Ascending aorta (tissue), 2 donors: ENCODE measurements at places on chromosomes 13 and 19. TPM values are rescaled to one million over a fixed set of nuclear protein-coding genes. Genes with fewer than 3 reads are reported as not detected.

The OVOL3 gene
- not detected for total RNA-seq

The RFPL4A gene
- not detected for total RNA-seq

The ZNF135 gene
- total RNA-seq = 3.7 TPM

The LENG9 gene
- total RNA-seq = 10.1 TPM

The GNG8 gene
- not detected for total RNA-seq

DNA sequence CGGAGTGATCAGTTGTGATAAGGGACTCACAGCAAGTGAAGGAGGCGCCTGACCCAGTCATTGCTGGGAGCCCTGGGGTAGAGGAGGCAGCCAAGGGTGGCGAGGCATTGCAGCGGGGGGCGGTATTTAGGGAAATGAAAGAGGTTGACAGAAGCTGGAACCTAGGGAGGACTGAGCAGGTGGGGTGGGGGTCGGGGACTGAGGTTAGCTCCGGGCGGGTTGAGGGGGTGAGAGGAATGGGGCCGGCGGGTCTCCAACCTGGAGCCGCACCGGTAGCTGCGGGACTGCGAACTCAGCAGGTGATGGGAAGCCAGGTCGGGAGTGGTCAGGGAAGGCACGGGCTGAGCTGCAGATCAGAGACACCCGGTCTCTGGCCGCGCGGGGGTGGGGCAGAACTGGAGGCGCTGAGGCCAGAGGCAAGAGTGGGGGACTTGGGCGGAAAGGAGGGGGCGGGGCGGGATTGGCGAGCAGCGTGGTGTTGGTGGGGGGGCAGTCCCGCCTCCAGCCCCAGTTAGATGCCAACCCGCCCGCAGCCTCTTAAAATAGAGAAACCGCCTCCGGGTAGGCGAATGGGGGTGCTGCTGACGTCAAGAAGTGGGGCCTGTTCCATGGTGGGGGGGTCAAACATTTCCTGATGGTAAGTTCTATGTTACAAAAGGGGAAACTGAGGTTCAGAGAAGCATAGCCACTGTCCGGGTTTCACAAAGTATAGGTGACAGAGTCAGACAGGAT lies 1.5 kb downstream of the MAST3 start:
- no peaks in the 10 kb centered on the region for H3K36me3 ChIP-seq
- DNase-seq = no peak
- peaks cover 9% of the 10 kb centered on the region for H3K4me1 ChIP-seq
- no peaks in the 10 kb centered on the region for H3K27me3 ChIP-seq
- H3K4me3 ChIP-seq = peak overlapping the region; percentile 76

GRCh38 chr13:102702965-102703725 lies 8.3 kb upstream of the METTL21C start:
- no peaks in the 10 kb centered on the region for H3K36me3 ChIP-seq
- DNase-seq = no peak
- H3K27me3 ChIP-seq = no peaks in the 10 kb centered on the region
- H3K4me3 ChIP-seq = no peak overlapping the region
- H3K27ac ChIP-seq = no peak overlapping the region

The PRRG2 gene
- total RNA-seq = not detected

The UBE2L5 gene
- not detected for total RNA-seq

GRCh38 chr13:99316224-99316623 lies 9.0 kb upstream of the GPR183 start:
- peaks cover 11% of the 10 kb centered on the region for H3K4me1 ChIP-seq
- no peak for DNase-seq
- no peaks in the 10 kb centered on the region for H3K36me3 ChIP-seq
- no peak overlapping the region for H3K4me3 ChIP-seq
- no peaks in the 10 kb centered on the region for H3K27me3 ChIP-seq
- no peak overlapping the region for H3K27ac ChIP-seq

GRCh38 chr13:56189439-56189838 lies 951.3 kb upstream of the PRR20A start:
- no peak overlapping the region for H3K27ac ChIP-seq
- DNase-seq = no peak
- H3K27me3 ChIP-seq = no peaks in the 10 kb centered on the region
- H3K4me3 ChIP-seq = no peak overlapping the region
- no peaks in the 10 kb centered on the region for H3K36me3 ChIP-seq

DNA sequence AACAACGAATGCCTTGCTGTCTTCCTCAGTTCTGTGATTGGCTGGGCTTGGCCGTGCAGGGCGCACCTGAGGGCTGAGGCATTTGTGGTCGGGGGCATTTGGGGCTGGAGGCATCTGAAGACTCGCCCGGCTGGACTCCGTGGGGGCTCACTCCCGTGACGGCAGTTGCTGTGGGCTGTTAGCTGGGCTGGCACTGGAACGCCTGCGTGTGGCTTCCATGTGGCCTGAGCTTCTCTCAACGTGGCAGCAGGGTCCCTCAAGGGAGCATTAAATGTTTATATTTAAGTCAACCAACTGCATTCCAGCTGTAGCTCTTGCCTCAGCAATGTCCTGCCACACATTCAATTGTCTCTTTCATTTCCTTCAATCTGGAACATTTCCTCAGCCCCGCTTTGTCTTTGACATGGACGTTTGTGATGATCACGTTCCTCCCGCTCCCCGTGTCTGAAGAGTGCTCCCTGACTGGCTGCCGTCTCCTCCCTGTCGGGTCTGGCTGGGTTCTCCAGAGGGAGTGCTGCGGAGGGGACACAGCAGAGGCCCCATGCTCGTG lies 21.0 kb downstream of the CCDC8 start:
- DNase-seq = no peak
- H3K4me3 ChIP-seq = peak overlapping the region; percentile 17
- peaks cover 39% of the 10 kb centered on the region for H3K36me3 ChIP-seq
- peaks cover 5% of the 10 kb centered on the region for H3K4me1 ChIP-seq

- H3K27me3 ChIP-seq = no peaks in the 10 kb centered on the region
- no peak for DNase-seq
These were observed 10.0 kb downstream of the DPF1 start for GRCh38 chr19:38213911-38214625.

- peak; percentile 70 for DNase-seq
- peak overlapping the region; percentile 69 for H3K4me3 ChIP-seq
- H3K27me3 ChIP-seq = no peaks in the 10 kb centered on the region
- H3K36me3 ChIP-seq = no peaks in the 10 kb centered on the region
- peaks cover 10% of the 10 kb centered on the region for H3K4me1 ChIP-seq
- peak overlapping the region; percentile 92 for H3K27ac ChIP-seq
These were observed 546 bp upstream of the ZNF546 start for GRCh38 chr19:39996218-39996810.

GRCh38 chr19:40614622-40615411 lies 13.6 kb downstream of the LTBP4 start:
- peak overlapping the region; percentile 39 for H3K27ac ChIP-seq
- no peaks in the 10 kb centered on the region for H3K27me3 ChIP-seq
- no peak for DNase-seq

- no peak for DNase-seq
- peak overlapping the region; percentile 86 for H3K27ac ChIP-seq
- H3K27me3 ChIP-seq = no peaks in the 10 kb centered on the region
- H3K4me1 ChIP-seq = peaks cover 23% of the 10 kb centered on the region
- H3K36me3 ChIP-seq = peaks cover 42% of the 10 kb centered on the region
- H3K4me3 ChIP-seq = peak overlapping the region; percentile 95
These were observed 1.1 kb upstream of the SLC35E1 start for GRCh38 chr19:16573296-16573695.

The FGF14 gene
- not detected for total RNA-seq

The WASF3 gene
- 14.3 TPM for total RNA-seq

The KL gene
- 3.7 TPM for total RNA-seq

DNA sequence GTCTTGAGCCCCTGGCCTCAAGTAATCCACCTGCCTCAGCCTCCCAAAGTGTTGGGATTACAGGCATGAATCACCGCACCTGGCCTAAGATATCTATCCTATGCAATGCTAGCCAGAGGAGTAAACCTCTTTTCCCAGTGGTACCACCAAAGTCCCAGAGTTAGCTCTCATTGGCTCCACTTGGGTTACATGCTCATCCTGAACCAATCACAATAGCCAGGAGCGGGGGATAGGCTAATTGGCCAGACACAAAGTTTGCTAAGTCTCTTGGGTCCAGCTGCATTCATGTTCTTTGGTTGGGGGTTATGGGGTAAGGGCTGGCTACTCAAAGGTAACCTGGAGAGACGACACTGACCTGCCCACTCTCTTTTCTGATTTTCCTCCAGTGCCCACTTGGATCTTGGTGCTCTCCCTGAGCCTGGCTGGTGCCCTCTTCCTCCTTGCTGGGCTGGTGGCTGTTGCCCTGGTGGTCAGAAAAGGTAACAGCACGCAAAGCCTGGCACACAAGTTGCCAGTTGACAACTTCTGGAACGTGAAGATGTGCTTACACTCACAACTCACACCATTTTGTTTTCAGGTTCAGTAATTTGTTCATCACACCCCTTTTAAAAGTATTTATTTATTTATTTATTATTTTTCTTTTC lies 7.8 kb downstream of the C19orf38 start:
- no peaks in the 10 kb centered on the region for H3K36me3 ChIP-seq
- DNase-seq = no peak
- no peak overlapping the region for H3K27ac ChIP-seq

GRCh38 chr13:33016414-33017322 lies at the start of gene KL:
KL (plus strand) TSS chr13:33016423; CDS start chr13:33016441, 18 bp downstream.
- H3K27ac ChIP-seq = peak within 1 kb of the TSS; percentile 43
- H3K4me1 ChIP-seq = peaks cover 2% of the 10 kb centered on the region
- peak within 1 kb of the TSS; percentile 55 for H3K4me3 ChIP-seq
- no peaks in the 10 kb centered on the region for H3K36me3 ChIP-seq
- no peak for DNase-seq

DNA sequence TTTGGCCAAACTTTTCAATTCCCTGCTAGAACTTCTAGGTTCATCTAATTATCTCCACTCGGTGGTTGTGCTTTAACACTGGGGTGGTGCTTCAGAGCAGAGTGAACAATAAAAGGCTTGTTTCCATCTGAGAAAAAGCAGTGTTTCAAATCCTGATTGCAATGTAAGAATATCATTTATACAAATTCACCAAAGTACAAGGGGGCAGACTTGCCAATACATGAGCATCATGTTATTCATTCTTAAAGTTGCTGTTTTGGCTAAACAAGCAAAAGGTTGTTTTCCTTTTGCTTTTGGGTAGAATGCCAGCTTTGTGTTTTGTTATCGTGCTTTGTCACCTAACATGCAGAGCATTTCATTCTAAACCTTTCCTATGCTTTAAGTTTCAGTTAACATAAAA lies 78.5 kb upstream of the UBAC2 start:
- H3K4me1 ChIP-seq = no peaks in the 10 kb centered on the region
- no peaks in the 10 kb centered on the region for H3K27me3 ChIP-seq
- no peak overlapping the region for H3K27ac ChIP-seq
- DNase-seq = no peak
- no peak overlapping the region for H3K4me3 ChIP-seq

The FCHO1 gene
- not detected for total RNA-seq

DNA sequence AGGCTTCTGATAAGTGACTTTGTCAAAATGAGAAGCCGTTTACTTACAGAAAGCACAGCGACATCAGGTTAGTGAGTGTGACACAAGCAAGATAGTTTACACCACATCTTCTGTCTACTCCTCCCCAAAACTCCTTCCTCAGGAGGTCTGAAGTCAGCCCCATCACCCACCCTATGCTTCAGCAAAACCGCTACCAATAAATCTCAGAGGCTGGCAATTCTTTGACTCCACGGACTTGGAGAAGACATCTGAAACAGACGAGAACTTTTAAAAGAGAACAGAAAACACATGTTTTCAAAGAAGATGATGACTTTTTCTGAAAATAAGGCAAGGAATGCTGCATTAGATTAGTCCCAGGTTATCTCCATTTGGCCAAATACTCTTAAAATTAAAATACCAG lies 261.1 kb downstream of the TBC1D4 start:
- no peaks in the 10 kb centered on the region for H3K27me3 ChIP-seq
- H3K27ac ChIP-seq = no peak overlapping the region
- no peaks in the 10 kb centered on the region for H3K36me3 ChIP-seq
- no peak for DNase-seq
- no peak overlapping the region for H3K4me3 ChIP-seq

DNA sequence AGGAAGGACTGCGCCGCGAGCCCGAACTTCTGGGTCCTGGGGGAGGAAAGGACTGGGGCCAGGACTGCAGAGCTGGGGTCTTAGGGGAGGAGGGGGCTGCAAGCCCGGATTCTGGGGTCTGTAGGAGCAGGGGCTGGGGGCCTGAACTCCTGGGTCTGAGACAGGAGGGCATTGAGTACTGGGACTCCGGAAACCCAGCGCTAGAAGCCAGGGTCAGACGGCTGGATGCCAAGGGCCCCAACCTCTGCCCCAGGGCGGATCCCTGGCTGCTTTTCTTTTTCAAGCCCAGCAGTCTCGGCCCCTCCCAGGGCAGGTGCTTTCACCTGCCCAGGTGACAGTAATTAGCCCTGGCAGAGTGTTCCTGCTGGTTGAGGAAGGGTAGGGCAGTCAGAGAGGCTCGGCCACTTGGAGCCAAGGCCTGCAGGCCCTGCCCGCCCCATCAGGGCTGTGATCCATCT lies 2.3 kb downstream of the MYH14 start:
- no peak overlapping the region for H3K4me3 ChIP-seq
- no peak for DNase-seq
- no peaks in the 10 kb centered on the region for H3K36me3 ChIP-seq
- H3K4me1 ChIP-seq = no peaks in the 10 kb centered on the region
- no peak overlapping the region for H3K27ac ChIP-seq

- H3K4me1 ChIP-seq = no peaks in the 10 kb centered on the region
- DNase-seq = no peak
- no peak overlapping the region for H3K27ac ChIP-seq
- H3K4me3 ChIP-seq = no peak overlapping the region
- H3K36me3 ChIP-seq = no peaks in the 10 kb centered on the region
These were observed 134.4 kb downstream of the KL start for GRCh38 chr13:33150662-33151061.

DNA sequence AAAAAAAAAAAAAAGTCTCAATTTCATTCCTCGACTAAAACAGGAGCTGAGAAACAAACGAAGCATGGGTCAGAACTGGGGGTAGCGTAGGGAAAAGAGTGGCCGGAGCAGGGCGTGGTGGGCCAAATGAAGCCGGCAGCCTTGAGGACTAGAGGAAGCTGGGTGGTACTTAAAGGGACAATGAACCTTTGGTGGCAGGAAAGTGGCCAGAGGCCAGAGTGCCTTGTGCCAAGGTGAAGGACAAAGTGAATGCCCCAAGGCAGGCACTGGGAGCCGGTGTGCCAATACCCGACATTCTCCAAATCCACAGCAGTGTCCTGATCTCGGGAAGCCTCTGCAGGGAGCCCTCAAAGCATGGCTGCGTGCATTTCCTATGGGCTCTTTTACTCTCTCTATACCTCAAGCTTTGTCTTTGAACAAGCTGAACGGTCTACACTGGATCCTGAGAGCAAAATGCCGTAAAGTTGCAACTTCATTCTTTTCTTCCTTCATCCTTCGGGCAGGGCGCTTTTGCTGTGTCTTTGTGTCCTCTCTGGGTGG lies 195.0 kb upstream of the KL start:
- no peaks in the 10 kb centered on the region for H3K36me3 ChIP-seq
- H3K27ac ChIP-seq = no peak overlapping the region
- H3K4me3 ChIP-seq = no peak overlapping the region
- H3K27me3 ChIP-seq = no peaks in the 10 kb centered on the region
- H3K4me1 ChIP-seq = no peaks in the 10 kb centered on the region

GRCh38 chr13:114119196-114119595 lies 13.2 kb downstream of the RASA3 start:
- no peak for DNase-seq
- H3K36me3 ChIP-seq = no peaks in the 10 kb centered on the region
- peak overlapping the region; percentile 95 for H3K27ac ChIP-seq
- H3K27me3 ChIP-seq = no peaks in the 10 kb centered on the region
- peak overlapping the region; percentile 56 for H3K4me3 ChIP-seq
- H3K4me1 ChIP-seq = peaks cover 14% of the 10 kb centered on the region
